Mesenteric fat pad (tissue), 1 donor: ENCODE measurements at places on chromosomes 7 and 10. TPM values are rescaled to one million over a fixed set of nuclear protein-coding genes. Genes with fewer than 3 reads are reported as not detected.

CPED1 gene
- 44.4 TPM for total RNA-seq

PHYHIPL gene
- not detected for total RNA-seq

ANKRD61 gene
- 0.45 TPM for total RNA-seq

ACTR3C gene
- total RNA-seq, result 2.6 TPM

RNF32 gene
- not detected for total RNA-seq

SLC39A12 gene
- total RNA-seq, result 0.35 TPM

GJD4 gene
- not detected for total RNA-seq

GPR15LG gene
- total RNA-seq, result not detected

GRCh38 chr10:46068117-46068516 is 22.0 kb upstream of the MSMB start:
- no peak for DNase-seq

- DNase-seq, result no peak
Observed at GRCh38 chr7:105198223-105198622, 184.2 kb downstream of the KMT2E start.

- no peak for DNase-seq
Observed at GRCh38 chr10:88565072-88565471, 18.0 kb downstream of the RNLS start.

DNA sequence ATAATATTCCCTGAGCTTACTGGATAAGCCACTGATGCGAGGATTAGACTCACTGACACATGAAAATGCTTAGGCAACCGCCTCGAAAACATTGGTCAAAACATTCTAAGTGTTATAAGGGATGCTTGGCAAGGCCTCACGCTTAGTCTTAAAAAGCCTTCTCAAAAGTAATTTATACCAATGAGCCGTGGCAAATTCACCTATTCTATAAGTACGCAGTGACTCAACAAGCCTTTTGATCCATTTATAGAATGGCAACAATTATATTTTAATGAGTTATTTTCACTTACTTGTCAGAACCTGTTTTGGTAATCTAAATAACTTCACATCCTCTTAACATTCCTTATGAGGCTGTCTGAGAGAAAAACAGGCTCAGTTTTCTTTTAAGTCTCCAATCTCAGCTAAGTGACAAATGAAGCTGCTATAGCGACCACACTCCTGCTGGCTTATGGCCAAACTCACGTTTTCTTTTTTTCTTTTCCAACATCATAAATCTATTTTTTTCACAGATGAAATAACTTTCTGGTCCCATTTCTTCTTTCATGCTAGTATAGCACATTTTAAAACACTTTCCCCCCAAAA is 121.2 kb upstream of the AFAP1L2 start:
- no peak for DNase-seq

DNA sequence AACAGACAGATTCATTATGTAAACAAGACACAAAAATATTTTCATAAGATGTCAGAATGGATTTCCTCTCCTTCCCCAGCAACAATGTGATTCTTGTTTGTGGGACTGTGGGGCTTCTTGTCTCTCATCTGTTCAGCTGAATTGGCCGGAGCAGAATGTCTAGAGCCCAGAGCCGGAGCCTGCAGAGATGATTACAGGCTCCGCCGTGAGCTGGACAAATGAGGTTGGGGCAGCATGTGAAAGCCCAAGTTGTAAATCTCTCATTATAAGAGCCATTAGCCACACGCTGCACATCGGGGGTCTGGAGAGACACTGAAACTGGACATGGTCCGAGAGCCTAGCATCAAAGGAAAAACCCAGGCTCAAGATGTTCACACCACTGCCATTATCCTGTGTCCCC is 137.0 kb upstream of the ADAM12 start:
- DNase-seq, result no peak

- DNase-seq, result no peak
Observed at GRCh38 chr7:131103997-131104396, 223.7 kb upstream of the MKLN1 start.

GRCh38 chr7:149291036-149291780 is 29.2 kb downstream of the ZNF783 start:
- no peak for DNase-seq

GRCh38 chr7:8423057-8423456 is 10.4 kb upstream of the NXPH1 start:
- DNase-seq, result no peak

- no peak for DNase-seq
Observed at GRCh38 chr7:18357691-18358090, 137.9 kb upstream of the HDAC9 start.

DNA sequence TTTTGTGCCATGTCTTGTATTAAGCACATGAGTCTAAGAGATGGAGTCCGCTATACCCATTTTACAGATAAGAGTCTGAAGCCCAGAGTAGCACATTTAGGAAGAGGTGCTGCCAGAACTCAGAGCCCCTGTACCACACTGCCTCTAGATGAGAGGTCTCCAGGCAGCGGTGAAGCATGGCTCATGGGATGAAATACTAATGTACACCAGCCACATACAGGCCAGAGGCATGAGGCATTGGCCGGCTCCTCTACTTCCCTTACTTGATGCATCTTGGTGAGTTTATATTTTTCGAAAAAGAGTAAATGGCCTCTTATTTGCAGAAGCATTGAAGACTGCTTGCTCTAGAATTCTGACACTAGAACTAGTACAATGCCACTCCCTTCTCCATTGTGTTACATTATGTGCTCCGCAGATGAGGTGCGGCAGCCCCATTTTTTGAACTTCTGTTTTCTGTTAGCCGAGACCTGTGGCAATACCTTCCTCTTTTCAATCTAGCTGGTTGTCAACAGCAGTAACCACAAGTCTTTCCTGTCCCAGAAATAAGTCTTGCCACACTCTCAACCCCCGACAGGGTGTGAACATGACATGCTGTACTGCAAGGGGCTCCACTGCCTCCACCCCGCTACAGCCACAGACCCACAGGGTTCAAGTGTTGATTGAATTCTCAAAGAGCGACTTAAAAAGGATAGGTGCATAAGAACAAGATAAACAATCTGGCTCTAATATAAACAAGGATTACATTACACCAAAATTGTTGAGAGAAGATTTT is 145.3 kb downstream of the CELF2 start:
- DNase-seq, result no peak

DNA sequence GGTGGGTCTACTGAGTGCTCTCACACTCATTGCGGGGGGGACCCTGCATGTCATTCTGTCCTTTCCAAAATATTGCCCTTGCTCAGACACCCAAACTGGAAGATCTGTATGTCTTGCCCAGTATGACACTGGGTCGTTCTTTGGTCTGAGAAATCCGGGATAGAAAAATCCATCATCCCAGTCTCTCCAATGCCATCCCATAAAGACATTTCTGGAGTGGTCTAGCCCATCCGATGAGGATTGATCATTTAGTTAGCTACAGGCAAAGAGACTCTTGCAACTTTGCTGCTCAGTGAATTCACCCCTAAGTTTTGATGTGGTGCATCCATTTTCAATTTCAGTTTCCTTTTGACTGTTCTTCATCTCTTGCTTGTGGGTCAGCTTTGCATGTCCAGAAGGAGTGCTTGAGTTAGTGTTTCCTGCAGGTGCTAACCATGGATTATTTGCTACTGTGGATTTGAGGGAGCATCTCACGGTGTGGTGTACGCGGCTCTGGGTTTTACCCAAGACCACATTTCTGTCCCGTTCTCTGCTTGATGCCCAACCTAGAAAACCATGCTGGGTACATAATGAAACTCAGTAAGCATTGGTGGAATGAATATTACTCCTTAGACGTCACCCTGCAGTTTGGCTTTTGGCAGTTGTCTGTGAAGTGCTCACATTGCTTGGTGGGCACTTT is 247.0 kb upstream of the MKI67 start:
- DNase-seq, result no peak

DNA sequence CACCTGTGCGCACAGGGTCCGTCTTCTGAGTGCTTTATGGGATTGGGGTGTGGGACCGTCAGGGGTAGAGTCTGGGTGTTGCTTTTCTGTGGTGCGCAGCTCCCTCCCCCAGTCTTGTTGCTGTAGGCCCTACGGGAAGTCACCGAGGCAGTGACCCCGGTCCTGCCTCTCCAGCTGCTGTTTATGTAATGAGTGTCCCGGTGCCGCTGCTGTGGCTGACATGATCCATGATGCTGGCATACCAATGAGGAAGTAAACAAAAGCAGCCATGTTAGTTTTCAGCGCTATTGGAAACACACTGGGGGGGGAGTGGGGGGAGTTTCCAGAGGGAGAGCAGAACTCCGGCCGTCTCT is 1.1 kb downstream of the TRIM8 start:
- no peak for DNase-seq

GRCh38 chr10:133012573-133013359 is 70.4 kb upstream of the CFAP46 start:
- DNase-seq, result no peak

DNA sequence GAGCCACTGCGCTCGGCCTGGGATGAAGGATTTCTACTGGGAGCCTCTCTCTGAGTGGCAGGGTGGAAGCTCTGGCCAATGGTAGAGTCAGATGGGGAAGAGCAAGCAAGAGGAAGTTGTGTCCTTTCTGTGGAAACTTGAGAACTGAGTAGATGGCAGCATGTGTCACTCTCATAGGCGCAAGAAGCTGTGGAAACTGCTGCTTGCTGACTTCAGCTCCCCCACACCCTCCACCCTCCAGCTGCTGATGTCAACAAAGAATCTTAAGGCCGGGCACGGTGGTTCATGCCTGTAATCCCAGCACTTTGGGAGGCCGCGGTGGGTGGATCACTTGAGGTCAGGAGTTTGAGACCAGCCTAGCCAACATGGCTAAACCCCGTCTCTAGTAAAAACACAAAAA is 39.8 kb upstream of the SRGN start:
- DNase-seq, result no peak

DNA sequence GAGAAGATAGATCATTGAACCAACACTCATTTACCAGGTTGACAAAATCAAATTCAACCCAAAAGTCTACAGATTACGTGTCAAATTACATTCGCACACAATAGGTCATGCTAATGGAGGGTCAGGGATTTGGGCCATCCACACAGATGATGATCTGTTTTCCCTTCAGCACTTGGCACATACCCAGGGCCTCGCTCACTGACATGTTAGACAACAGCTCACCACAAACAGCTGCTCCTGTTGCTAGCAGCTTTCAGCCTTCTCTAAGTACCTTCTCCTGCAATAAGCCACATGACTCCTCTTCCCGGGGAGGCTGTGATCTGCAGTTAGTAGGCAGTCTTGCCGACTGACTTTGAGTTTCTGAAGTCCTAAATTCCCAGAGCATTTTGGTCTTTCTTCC is 18.4 kb downstream of the NKX2-3 start:
- DNase-seq, result no peak
